ENCODE measurements at places on chromosomes 2 and 18.

DNA sequence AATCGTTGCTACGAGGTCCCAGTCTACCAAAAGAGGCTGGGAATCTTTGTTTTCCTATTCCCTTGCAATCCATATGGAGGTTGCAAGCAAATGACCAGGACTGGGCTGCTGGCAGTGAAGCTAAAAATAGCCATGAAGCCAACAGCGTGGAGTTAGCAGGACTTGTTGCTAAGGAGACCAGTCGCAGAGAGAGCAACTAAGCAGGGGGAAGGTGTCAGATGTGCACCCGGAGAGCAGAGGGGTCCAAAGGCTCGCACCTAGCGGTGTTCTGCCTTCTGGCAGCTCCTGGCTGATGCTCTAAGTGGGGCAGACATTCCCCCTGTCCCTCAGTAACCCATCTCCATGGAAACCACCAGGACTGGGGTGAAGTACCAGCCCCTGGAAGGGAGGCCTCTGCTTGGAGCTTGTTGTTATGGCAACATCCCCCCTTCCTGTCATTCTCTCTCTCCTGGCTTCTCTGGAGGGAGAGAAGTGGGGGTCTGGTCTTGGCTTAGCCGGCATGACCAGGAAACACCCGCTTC is 84.6 kb downstream of the DNMT3A start:
- peak; percentile 73 for DNase-seq

- DNase-seq: no peak
Observed at GRCh38 chr2:133953524-133953923, 300.3 kb upstream of the MGAT5 start.

DNA sequence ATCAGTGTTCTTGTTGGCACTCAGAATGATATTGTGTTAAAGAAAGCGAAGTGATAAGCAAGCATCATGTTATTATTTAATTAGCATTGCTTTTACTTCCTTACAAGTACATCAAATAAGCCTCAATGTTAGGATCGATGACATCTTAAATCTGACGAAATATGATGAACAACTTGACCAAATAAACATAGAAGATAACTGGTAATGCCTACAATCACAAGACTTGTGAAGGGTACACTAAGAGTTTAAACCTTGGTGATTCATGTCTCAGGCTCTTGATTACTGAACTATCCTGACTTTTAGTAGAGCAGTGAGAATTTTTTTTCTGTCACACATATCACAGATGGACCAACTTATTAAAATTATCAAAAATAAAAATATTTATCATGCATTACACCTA is 500.8 kb upstream of the ZEB2 start:
- DNase-seq: no peak

- DNase-seq: peak; percentile 61
Observed at GRCh38 chr2:10404324-10405143, 43.6 kb downstream of the ODC1 start.

DNA sequence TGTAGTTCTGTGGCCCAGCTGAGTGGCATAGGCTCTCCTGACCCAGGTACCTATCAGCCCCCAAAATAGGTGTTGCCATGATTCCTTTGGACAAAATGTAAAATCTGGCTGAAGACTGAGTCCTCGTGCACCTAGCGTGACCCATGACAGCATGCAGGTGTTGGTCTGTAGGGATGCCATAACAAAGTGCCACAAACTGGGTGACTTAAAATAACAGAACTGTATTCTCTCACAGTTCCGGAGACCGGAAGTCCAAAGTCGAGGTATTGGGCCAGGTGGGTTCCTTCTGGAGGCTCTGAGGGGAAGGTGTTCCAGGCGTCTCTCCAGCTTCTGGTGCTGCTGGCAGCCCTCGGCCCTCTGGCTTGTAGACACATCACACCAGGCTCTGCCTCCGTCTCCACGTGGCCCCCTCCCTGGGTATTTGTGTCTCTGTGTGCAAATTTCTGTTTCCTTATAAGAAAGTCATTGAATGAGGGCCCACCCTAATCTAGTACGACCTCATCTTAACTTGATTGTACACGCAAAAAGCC is 34.5 kb downstream of the LRRFIP1 start:
- no peak for DNase-seq

DNA sequence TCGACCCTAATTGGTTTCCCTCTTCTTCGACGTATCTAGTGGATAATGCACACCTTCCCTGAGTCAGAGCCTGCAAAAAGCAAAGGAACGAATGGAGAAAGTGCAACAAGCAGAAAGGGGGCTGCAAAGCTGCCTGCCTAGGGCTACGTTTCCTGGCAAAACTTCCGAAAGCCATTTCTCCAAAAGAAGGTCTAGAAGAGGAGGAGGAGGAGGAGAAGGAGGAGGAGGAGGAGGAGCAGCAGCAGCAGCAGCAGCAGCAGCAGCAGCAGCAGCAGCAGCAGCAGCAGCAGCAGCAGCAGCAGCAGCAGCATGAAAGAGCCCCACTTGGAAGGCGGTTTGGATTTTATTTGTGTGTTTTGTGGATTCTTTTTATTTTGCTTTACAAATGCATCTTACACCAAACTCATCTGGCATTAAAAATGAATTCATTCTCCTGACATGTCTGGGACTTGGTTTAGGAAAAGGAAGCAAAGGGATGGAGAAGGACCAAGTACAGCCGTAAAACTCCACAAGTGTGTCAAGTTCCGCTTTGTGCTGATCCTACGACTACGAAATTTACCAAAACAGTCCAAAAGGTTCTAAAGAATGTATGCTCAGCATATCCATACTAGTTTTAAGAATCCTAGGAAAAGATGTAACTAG is 2.0 kb downstream of the TCF4 start:
- DNase-seq: peak; percentile 42

DNA sequence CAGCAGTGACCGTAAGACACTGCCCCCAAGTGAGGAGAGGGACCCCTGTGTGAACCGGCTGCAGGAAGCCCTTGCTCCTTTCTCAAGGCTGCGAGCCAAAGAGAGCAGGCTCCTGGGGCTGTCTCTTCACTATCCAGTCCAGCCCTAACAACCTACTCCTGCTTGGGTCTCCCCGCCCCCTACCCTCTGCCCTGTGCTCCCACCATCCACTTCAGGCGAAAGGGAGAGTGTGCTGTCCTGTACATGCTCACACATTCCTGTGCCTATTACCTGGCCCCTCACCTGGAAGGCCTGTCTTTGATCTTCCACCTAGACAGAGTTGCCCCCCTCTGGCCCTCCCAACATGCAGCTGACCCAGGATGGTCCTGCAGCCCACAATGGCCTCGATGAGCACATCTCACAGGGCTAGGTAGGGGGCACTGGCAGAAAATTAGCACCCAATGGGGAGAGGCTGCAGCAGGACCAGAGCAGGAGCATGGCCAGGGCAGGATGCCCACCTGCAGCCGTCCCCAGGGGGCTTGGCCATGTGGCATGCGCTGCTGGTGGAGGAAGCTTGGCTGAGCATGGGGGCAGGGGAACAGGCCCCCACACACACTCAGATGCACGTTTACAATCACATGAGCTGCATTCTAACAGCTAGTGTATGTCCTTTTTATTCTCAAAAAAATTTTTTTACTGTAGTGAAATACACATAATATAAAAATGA is 93.5 kb downstream of the POLR1A start:
- no peak for DNase-seq

DNA sequence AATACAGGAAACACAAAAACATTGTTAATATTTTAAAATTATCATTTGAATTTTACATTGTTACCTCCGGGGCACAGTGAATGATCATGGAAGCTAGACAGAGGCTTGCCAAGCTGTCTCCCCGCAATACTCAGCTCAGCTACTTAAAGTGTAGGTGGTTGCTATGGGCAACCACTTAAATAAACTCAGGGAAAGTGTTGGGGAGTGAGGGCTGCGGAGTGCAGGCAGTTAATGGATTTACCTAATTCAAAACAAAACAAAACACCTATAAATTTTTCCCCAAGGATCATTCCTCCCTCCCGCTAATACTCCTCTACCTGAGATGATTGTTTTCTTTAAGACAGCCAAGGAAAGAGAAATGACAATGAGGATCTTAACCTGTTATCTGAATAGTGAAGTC is 349.5 kb downstream of the TGIF1 start:
- no peak for DNase-seq

DNA sequence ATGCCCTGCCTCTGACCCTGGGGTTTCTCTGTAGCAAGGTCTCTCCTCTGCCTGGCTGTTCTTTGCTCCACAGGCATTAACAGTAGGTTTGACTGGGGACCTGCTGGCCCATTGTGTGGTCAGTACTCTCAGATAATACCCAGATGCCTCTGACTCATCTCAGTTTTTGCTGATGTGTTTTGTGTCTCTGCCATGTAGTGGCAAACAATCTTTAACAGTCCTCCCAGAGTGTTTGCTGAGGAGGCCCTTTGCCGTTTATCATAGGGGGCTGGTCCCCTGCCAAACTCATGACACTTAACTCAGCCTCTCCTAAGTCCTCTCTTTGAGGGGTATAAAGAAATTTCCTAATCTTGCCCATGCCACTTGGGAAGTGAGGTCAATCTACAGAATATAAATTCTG is 793.7 kb upstream of the FANCL start:
- no peak for DNase-seq

GRCh38 chr2:20447437-20448245 is 767 bp downstream of the RHOB start:
- peak; percentile 69 for DNase-seq

GRCh38 chr2:190838492-190838910 is 42.1 kb upstream of the GLS start:
- no peak for DNase-seq

DNA sequence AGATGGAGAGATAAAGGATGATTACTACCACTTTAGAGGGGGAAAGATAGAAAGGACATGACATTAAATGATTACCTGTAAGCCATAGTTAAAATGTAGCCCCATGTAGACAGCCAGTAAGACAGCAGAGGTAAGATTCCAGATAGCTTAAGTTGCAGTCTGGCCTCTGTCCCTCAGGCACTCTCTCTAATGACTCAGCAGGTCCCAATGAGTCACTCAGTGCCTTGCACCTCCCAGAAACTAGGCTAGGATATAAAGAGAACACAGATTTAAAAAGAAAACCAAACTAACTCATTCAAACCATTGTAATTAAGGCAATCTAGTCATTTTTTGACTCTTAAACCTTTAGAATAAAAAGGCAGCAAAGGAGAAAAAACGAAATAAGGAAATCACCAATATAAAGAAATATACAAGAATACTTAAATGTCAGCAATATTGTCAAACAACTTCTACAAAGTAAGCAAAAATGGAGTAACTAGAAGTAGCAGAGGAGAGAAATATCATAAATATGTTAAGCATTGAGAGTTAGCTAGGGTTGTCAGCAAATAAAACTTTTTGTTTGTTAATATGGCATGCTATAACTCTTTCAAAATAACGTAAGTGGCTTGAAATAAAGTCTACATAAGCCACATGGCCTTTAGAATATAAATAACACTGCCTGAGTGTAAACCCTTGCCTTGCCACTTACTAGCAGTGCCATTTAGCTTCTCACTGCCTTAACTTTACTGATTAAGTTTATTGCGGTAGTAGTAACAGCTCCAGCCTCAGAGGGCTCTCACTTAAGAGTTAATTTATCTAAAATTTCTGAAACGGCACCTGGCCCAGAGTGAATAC is 48.5 kb downstream of the SOCS6 start:
- no peak for DNase-seq

DNA sequence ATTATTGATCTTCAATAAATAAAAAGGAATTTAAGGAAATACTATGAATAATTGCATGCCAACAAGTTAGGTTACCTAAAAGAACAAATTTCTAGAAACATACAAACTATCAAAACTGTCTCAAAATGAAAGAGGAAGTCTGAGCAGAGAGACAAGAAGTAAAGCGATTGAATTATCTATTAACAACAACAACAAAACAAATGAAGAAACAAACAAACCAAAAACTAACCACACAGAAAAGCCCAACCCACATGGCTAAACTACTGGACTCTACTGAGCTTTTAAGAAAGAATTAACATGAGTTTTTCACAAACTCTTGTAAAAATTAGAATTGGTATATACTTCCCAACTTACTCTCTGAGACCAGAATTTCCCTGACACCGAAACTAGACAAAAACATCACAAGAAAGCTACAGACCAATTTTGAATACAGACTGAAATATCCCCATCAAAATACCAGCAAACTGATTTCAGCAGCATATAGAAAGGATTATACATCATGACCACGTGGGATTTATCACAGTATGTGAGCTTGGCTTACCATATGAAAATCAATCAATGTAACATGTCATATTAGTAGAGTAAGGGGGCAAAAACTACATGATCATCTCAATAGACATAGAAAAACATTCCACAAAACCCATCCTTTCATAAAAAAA is 16.6 kb upstream of the GALNT1 start:
- DNase-seq: no peak

GRCh38 chr2:10058251-10059015 is 15.1 kb downstream of the KLF11 start:
- DNase-seq: no peak

Measured in left hindlimb (tissue), 1 donor.